ENCODE measurements at places on chromosomes 7 and 10.

DNA sequence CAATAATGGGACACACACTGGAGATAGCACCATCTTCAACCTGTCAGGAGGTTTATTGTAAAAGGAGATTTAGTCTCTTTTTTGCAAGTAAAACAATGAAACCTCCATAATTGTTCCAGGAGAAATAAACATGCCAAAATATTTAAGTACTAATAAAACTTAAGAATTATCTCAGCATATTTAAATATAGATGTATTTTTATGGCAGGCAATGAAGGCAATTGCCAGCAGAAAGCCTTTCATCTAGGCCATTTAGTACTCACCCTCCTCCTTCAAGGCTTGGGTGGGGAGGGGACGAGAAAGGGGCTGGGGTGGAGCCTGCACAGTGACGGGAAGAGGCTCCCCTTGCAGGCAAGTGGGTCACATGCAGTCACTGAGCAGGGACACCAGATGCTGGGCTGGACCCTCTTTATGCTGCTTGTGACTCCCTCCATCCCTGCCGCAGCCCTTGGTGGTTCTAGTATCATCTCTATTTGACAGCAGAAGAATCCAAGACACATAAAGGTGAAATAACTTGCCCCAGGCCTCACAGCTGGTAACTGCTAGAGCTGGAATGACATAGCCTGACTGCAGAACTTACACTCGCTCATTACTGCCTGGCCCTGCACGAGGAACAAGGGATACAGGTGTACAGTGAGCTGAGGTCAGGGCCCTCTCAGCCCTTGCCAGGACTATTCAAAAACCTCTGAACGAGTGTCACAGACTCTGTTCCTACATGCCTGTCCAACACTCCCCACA is 449.5 kb upstream of the ZMIZ1 start:
- DNase-seq = no peak

- DNase-seq = no peak
These were observed 51.0 kb downstream of the ORC5 start for GRCh38 chr7:104156842-104157277.

- no peak for DNase-seq
These were observed 215.4 kb downstream of the TWIST1 start for GRCh38 chr7:18901982-18902421.

DNA sequence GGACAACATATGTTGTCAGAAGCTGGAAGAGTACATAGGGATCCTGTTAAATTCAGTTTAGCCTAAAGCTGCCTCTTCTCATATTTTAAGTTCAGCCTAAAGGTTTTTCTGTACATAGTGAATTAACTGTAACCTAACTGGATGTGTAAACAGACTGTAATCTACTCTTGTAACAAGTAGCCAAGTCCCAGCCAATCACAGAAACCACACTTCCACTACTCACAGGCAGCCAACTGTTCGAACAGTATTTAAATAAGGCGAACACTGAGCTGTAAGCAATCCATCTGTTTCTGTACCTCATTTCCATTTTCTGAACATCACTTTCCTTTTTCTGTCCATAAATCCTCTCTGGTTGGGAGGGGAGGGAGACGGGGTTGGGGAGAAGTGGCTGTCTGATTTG is 15.0 kb upstream of the STN1 start:
- DNase-seq = no peak

GRCh38 chr10:118220346-118220850 is 121.7 kb downstream of the FAM204A start:
- DNase-seq = no peak

All from Right ventricle myocardium inferior (tissue), 1 donor.